ENCODE measurements at places on chromosomes 3 and 15.

- no peak for DNase-seq
These were observed 45.8 kb downstream of the CDC25A start for GRCh38 chr3:48142316-48142870.

- DNase-seq, result no peak
These were observed 234.9 kb upstream of the LMCD1 start for GRCh38 chr3:8266730-8267131.

DNA sequence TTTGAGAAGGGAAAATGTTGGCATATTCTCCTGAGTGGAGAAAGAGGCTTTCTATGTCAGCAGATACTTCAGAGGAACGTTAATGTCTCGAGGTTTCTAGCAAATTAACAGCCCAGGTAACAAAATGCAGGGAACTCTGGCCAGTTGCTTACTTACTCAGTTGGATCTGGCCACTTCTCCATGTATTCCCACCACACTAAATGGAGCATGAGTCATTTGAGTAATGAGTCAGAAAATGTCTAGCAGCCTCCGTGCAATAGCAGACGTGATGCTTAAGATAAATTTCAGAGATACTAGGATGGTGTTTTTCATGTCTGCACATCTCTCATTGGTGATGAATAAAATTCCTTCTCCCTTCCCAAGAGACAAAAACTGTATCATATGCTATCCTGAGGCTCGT, 671.5 kb downstream of the FHIT start:
- peak; percentile 84 for DNase-seq

GRCh38 chr15:90463381-90463780, 66.3 kb upstream of the CRTC3 start:
- peak; percentile 79 for DNase-seq

DNA sequence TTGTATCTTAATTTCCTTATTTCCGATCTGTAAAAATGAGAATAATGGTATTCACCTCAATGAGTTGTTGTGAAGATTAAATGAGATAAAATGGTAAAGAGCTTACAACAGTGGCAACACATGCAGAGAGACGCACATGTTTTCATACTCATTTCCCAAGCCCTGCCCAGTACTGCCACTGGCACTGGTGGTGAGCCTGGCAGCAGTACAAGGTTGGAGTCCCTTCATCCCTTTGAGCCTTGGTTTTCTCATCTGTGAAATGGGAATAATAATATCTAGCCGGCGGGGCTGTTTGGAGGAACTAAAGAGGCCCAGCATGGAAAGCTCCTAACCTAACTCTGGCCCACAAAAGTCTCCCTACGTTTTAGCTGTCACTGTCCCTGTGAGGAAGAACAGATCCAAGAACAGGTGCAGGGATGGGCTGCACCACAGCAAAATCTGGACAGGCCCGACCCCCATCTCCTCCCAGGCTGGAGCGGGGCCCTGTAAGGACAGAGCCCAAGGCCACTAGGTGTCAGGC, 866 bp upstream of the CD276 start:
- DNase-seq, result no peak

DNA sequence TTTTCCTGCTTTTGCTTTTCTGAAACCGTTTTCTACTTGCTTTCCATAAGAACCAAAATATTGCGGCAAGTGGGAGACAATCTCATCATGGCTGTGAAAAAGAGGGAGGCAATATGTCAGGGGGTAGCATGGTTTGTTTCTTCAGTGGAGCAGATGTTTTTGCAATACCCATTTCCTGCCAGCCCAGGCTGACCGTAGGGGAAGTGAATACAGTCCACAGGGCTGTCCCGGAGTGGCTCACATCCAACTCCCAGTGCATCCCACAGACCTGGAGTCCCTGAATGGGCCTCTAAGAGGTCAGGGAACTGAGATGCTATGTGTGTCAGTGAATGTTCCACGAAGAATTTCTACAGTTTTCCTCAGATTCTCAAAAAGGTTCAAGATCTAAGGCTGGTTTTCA, 69.6 kb downstream of the EPHB1 start:
- DNase-seq, result peak; percentile 37

GRCh38 chr3:107650788-107651187, 128.0 kb downstream of the BBX start:
- DNase-seq, result no peak

- DNase-seq, result no peak
These were observed 23.5 kb downstream of the ZXDC start for GRCh38 chr3:126452213-126452612.

DNA sequence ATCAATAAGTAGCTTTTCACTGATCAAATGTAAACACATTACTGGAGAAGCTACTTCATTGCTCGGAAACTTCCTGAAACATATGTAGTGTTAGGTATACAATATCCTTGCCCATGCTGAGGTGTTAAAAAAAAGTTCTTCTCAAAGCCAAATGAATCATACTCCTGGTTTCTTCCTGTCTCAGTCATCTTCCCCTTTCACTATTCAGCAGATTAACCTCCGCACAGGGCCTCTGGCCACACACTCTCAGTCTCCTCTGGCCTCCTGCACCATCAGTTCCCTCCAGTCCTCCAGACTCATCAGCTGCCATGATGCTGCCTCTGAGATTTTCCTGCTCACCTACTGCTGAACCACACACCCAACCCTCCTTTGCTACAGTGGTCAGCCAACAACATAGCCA, 70.5 kb upstream of the BOC start:
- no peak for DNase-seq

DNA sequence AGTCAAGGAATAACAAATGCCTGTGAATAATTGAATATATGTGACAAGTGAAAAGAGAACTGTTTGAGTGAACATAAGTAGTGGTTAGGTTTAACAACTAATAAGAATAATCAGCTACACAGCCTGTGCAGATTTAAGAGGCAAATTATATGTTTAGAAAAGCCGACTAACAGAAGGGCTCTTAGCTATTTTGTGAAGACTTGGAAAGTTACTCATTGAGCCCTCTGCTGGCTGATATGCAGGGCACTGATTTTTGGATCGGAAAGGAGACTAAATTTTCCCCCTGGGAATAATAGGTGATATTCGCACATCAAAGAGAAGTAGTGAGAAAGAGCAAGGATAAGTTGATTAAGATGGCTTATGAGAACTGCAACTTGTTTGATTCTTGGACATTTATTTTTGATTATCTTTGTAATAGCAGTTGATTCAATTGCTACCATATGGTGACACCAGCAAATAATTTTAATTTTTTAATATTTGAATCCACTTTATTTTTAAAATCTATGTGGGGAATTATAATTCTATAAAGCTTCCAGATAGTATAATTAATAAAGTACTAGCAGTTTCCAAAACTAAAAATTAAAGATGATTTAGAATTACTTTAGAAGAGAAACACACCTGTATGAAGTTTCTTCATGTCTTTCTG, 156.2 kb downstream of the NLGN1 start:
- DNase-seq, result peak; percentile 18

- peak; percentile 21 for DNase-seq
These were observed 77.3 kb upstream of the CGNL1 start for GRCh38 chr15:57298843-57299550.

GRCh38 chr3:72127844-72128243, 342.9 kb upstream of the PROK2 start:
- DNase-seq, result peak; percentile 68

GRCh38 chr3:194306109-194306686, 44.9 kb downstream of the CPN2 start:
- no peak for DNase-seq

DNA sequence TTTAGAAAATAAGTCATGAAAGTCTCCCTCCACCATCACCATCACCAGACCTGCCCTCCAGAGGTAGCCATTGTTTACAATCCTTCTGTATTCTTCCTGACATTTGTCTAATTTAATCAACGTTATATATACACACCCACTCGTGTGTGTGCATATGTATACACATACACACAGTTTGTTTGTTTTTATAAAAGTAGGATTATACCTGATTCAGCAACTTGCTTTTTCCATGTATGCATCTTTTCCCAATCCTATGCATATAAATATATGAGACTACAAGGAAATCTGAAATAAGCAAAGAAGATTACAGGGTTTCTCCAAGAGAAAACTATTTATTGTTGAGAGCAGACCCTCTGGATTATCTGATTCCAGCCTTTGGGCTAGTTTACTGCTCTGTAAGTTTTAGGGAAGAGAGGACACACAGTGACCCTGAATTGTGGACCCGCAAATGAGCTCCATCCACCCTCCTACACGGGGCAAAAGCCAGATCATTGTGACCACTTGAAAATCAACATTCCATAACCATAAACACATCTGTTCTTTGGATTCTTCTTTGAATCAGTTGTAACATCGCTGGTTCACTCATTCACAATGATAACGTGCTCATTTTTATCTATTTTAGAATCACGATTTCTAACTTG, 104.3 kb downstream of the CPN2 start:
- DNase-seq, result no peak

DNA sequence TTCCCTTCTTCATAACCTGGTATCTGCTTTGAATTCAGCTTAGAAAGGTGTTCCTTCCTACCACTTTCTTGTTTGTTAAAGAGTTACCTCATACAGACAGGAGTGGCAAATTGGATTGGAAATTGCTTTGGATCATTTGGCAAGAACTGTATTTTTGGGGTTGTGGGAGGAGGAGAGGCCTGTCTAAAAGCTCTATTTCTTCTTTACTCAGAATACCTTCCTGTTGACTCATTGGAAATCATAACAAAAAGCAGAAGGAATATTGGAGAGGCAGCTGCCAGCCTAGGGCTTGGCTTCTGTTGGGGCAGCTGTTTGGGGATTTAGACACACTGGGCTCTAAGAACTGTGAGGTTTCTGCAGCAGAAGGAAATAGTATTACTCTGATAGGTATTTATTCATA, 14.2 kb downstream of the IQGAP1 start:
- peak; percentile 77 for DNase-seq

DNA sequence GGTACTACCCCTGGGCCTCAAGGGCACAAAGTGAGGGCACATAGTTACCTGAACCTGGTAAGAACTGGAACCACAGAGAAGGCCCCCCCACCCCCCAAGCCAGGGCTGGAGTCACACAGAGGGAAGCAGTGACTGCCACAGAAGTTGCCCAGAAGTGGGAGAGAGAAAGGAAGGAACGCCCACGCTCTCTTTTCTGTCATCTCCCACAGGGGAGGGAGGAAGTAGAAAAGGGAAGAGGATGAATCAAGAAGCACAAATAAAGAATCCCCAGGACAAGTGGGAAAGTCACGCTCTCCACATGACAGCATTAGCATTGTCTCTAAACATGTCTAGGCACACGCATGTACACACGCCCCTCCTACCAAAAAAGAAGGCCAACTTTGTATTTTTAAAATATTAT, 114.7 kb upstream of the FRMD4B start:
- no peak for DNase-seq

- peak; percentile 53 for DNase-seq
These were observed 397.4 kb upstream of the TPM1 start for GRCh38 chr15:62644889-62645742.

DNA sequence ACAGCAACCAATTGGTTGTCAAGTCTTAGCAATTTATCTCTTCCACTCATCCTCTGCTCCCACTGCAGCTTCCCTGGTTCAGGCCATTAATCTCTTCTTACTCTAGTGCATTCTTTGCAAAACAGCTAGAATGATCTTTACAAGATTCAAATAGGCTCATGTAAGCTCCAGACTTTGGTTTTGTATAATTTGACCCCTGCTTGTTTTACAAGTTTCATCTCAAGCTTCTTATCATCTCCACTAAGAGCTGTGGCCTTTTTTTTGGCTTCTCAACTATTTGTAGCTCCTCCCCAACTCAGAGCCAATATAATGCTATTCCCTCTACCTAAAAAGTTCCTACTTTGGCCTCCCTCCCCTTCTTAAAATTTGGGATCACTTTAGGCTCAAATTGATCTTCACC, 121.8 kb downstream of the GOLIM4 start:
- no peak for DNase-seq

DNA sequence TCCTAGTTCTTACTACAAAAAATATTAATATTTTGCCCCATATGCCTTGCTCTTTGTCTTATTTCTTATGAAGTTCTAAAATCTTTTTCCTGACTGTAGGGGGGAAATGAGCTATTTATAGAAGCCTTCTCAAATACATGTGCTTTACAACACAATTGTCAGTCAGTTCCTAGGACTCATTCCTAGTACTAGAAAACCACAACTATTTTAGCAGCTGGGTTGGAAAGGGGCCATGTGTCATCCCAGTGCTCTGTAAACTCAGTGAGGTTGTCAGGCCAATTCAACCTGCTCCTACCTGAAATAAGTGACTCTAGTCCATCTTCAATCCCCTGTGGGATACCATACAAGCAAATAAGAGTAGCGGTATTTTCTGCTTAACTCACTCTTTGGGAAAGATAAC, 153.8 kb downstream of the ULK4 start:
- DNase-seq, result peak; percentile 61

- peak; percentile 41 for DNase-seq
These were observed 203.3 kb downstream of the FEZF2 start for GRCh38 chr3:62169906-62170660.

DNA sequence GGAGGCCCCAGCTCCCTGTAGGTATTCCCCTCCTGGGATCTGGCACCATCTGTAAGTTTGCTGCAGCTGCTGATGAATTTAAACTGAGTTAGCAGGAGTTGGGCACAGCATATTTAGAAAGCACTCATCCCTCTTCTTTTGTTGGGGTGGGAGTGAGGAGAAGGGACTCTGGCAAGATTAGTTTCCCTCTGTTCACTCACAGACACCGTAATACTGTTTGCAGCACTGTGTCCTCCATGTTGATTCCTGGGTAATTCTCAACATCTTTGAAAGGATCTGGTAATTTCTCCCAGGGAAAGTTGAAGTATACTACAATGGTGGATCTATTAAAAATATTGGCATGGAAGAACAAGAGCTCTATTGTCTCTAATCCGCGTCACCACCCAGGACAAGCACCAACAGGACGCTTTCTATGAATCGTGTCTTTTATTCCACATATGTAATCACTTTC, 173.3 kb downstream of the RBMS3 start:
- DNase-seq, result no peak

DNA sequence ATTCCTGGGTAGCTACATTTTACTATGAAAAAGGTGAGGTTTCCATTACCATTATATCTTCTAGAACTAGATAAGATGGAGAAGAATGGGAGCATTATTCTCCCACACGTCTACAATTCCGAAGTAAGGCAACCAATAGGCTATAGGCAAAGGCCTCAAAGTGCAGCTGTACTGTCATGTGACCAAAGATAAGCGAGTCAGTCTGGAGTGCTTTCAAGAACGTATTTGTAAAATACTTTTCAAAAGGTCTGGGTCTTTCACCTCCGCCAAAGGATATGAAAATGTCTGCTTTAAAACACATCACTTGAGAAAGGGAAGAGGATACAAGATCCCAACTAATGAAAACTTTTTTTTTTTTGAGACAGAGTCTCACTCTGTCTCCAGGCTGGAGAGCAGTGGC, 9.9 kb downstream of the CCPG1 start:
- no peak for DNase-seq

- peak; percentile 19 for DNase-seq
These were observed 40.4 kb upstream of the ACKR4 start for GRCh38 chr3:132556508-132557159.

GRCh38 chr15:57619746-57620145, 28.0 kb downstream of the MYZAP start:
- no peak for DNase-seq

DNA sequence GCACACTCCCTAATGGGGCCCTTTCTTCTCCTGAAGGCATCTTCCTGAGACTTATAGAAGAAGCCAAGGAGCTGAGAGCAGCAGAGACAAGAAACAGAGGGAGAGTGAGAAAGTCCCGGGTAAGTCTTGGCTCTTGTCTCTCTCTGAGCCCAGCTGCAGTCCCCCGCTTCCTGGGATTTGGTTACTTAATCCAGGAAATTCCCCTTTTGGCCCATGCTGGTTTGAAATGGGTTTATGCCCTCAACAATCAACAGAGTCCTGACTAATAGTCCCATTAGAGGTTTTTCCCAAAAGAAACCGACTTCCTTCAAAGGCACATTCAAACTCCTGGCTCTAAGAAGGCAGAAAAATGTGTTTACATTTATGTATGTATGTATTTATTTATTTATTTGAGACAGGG, 22.0 kb downstream of the TMEM158 start:
- DNase-seq, result peak; percentile 44

GRCh38 chr3:54133196-54133595, 10.8 kb downstream of the CACNA2D3 start:
- DNase-seq, result no peak
